ENCODE measurements at places on chromosomes 1 and 21. TPM values are rescaled to one million over a fixed set of nuclear protein-coding genes. Genes with fewer than 3 reads are reported as not detected.

OR2L13 gene
- not detected for total RNA-seq

SNIP1 gene
- total RNA-seq, result 17.7 TPM

DPT gene
- 0.24 TPM for total RNA-seq

ZNF648 gene
- not detected for total RNA-seq

SHC1 gene
- total RNA-seq, result 278 TPM

WNT9A gene
- total RNA-seq, result 0.65 TPM

FCGR3B gene
- total RNA-seq, result not detected

FNDC10 gene
- 6.3 TPM for total RNA-seq

SPRTN gene
- total RNA-seq, result 12.8 TPM

TTC22 gene
- not detected for total RNA-seq

GJA9 gene
- not detected for total RNA-seq

ACKR1 gene
- total RNA-seq, result 0.64 TPM

TTF2 gene
- 14.5 TPM for total RNA-seq

ACTL8 gene
- 0.08 TPM for total RNA-seq

ADORA1 gene
- 0.52 TPM for total RNA-seq

CCDC30 gene
- 0.13 TPM for total RNA-seq

GJA4 gene
- total RNA-seq, result 0.39 TPM

ATP1B1 gene
- total RNA-seq, result 32.1 TPM

MACO1 gene
- 16.9 TPM for total RNA-seq

CATSPERE gene
- total RNA-seq, result 0.13 TPM

SLC30A10 gene
- total RNA-seq, result 0.08 TPM

OR2L8 gene
- total RNA-seq, result not detected
